NCI-H345 (cell line): ENCODE measurements at places on chromosomes 7 and 10.

- DNase-seq, result no peak
Observed at GRCh38 chr10:124737221-124737620, 7.0 kb downstream of the FAM53B start.

GRCh38 chr10:124992462-124993344 is 50.8 kb downstream of the ZRANB1 start:
- DNase-seq, result peak; percentile 24

GRCh38 chr7:110852156-110852940 is 238.6 kb upstream of the LRRN3 start:
- DNase-seq, result no peak

GRCh38 chr10:69733791-69734261 is 67.9 kb upstream of the COL13A1 start:
- DNase-seq, result no peak

DNA sequence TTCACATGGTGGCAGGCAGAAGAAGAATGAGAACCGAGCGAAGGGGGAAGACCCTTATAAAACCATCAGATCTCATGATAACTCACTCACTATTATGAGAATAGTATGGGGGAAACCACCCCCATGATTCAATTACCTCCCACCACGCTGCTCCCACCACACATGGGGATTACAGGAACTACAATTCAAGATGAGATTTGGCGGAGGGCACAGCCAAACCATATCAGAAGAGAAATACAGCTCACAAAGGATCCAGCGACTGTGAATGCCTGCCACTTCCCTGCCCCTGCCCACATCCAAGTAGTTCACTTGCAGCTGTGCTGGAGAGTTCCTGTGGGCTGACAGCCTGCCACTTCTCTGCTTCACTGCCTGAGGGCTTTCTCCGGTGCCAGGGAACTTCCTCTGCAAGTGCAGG is 148.7 kb downstream of the C7orf25 start:
- no peak for DNase-seq
